CD8-positive, alpha-beta memory T cell (primary cell): ENCODE measurements at places on chromosomes 5 and 9.

DNA sequence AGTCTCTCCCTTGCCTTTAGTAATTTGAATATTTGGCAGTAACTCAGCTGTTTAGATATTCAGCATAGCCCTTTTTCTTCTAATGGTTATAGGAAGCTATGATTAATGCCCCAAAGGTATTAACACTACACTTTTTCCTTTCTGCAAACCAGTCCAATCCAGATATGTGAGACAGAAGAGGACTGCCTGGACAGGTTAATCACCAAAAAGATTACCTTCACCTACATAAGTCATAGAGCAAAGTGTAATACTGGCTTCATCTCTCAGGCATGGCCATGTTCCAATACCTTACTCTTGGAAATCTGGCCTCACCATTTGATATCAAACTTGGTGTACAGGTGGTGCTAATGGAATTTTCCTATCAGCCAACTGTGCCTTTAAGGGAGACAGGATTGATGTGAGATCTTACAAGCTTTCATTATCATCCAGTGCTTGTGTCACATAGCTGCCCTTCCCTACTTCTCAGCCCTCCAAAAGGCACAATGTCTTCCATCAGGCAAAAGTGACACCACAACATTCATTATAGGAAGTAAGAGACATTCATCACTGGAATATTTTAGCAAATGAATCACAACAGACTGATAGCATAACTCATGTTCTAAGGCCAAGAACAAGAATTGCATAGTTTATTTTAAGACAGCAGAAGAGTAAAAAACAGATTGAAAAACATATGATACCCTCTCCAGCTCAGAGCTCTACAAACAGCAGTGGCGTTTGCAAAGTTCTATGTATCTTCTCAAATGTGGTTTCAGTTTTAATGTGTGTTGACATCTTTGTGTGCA, 91.2 kb upstream of the PAM start:
- DNase-seq, result no peak

- peak; percentile 48 for DNase-seq
Observed at GRCh38 chr9:113738893-113739604, 137.1 kb upstream of the ZNF618 start.

- DNase-seq, result no peak
Observed at GRCh38 chr9:14326264-14326826, 12.4 kb upstream of the NFIB start.

GRCh38 chr9:78295731-78296130, 1.2 kb upstream of the PSAT1 start:
- no peak for DNase-seq

DNA sequence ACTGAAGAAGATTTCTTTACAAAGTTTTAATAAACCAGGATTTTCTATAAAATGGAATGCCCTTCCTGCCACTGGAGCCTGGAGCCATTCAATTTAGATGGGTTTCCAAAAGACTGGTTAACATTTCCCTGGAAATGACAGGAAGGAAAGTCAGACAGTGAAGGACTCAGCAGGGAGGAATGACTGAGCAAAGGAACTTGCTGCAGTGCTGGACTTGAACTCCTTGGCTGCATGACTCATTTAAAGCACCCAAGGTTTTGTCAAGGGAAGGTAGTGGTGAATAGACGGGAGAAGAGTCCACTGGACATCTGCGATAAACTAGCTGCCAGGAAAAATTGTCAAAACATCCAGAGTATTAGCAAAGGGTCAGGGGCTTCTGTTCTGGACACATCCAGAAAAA, 163.8 kb upstream of the SLC28A3 start:
- DNase-seq, result no peak
